NCI-H1105 treated with DMSO at 0.1 percent for 48 hours (cell line): ENCODE measurements at places on chromosomes 2 and 18.

DNA sequence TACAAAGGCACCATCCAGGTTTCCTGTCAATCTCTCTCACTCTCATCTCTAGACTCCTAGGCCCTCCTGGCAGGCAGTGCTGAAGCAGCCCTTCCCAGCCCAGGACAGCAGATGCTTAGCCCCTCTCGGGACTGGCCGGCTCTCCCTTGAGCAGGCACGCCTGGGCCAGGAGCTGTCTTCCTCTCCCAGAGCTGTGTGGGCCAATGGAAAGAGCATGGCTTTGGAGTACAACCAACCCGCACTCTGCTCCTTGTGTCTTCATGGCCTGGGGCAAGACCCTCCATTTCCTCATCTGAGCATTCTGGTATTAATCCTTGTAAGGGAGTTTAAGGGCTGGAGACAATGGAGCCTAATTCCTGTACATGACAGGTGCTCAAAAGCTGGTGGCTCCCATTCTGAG lies 97.2 kb downstream of the CAPN13 start:
- DNase-seq: no peak

- DNase-seq: no peak
Measured at GRCh38 chr18:49162226-49162864, 211.6 kb upstream of the SMAD7 start.

- DNase-seq: peak; percentile 93
Measured at GRCh38 chr2:235230821-235231601, 262.8 kb upstream of the AGAP1 start.

DNA sequence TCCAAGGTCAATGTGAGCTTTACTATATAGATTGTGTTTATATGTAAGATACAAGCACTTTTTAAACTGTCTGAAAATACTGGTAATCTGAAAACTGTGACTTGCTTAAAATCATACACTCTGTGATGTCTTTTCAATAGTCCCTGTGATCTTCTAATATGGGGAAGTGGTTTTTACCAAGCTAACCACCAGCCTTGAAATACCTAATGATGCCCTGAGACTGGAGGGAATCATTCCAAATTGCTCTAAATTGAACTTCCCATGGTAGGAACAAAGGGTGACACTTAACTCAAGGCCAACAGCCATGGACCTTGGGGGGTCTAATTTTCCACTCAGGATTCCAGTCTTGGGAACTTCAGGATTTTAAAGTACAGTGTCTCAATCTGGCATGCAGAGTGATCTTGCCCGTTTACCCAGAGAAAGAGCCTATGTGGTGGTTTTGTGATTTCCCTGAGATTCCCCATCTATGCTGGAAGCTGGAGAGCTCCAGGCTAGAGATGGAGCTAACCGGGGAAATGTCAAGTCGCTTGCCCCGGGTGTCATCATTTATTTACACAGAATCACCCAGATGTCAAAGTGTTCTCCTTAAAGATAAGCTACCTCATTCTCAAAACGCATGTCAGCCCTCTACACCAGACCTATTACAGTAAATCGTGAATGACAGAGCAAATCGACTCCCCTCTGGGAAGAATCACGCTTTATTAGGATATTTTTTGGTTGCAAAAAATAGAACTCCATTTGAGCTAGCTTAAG lies 198.5 kb downstream of the SP3 start:
- DNase-seq: no peak

DNA sequence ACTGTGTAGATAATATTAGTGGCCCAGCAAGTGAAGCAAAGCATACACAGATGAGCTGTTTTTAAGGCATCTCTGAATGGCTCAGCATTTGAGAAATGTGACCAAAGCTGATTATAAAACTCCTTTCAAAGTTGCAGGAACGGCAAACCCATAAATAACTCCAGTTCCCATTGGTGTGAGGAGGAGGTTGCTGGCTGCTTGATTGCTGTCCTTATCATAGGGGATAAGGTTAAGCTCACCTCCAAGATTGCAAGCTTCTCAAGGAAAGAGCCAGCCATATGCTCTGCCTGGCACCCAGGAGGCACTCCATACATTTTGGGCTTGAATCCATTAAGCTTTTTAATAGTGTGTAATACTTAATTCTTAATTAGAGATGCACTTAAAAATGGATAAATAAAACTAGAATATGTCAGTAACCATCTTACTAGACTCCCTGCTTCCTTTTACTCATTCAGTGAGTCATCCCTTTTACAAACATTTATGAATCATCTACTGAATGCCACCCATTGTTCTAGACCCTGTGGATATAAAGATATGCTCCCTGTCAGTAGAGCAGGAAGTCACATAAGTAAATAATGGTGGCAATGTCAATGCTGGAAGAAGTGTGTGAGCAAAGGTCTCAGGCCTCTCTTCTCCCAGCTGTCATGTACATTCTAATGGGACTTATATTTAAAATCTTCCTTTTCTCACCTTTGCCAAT lies 99.3 kb downstream of the SPATS2L start:
- DNase-seq: no peak

DNA sequence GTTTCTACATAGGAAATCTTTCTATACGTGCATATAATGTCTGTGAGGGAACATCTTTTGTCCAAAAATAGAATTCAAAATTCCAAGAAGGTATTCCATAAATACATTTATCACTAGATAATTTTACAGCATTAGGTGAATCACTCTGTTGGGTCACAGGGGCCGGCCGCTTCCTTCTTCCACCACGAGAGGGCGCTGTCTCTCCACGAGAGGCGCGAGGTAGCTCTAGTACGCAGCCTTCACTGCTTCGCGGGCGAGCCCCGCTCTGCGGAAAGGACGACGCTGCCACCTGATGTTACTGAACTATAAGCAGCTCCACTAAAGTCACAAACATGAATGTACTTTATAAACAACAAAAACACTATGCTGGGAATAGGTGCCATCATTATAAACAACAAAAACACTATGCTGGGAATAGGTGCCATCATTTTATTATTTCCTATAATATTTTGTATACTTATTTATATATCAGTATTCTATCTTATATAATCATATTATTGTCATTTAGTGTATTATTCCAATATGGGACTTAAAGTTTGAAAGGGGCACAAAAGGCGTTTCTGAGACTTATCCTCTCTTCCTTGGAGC lies 69.4 kb upstream of the REV1 start:
- peak; percentile 56 for DNase-seq

- no peak for DNase-seq
Measured at GRCh38 chr2:231213931-231214642, 15.7 kb downstream of the ARMC9 start.

- DNase-seq: no peak
Measured at GRCh38 chr2:216758256-216759155, 63.2 kb upstream of the IGFBP5 start.

DNA sequence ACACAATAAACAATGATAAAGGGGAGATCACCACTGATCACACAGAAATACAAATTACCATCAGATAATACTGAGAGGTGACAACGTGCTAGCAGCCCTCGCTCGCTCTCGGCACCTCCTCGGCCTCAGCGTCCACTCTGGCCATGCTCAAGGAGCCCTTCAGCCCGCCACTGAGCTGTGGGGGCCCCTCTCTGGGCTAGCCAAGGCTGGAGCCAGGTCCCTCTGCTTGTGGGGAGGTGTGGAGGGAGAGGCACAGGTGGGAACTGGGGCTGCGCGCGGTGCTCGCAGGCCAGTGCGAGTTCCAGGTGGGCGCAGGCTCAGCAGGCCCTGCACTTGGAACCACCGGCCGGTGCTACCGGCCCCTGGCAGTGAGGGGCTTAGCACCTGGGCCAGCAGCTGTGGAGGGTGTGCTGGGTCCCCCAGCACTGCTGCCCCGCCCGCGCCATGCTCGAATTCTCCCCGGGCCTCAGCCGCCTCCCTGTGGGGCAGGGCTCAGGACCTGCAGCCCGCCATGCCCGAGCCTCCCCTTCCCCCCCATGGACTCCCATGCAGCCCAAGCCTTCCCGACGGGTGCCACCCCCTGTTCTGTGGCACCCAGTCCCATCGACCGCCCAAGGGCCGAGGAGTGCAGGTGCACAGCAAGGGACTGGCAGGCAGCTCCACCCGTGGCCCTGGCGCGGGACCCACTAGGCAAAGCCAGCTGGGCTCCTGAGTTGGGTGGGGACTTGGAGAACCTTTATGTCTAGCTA lies 340.0 kb upstream of the GULP1 start:
- no peak for DNase-seq

- no peak for DNase-seq
Measured at GRCh38 chr2:219766658-219767057, 139.2 kb downstream of the SLC4A3 start.

GRCh38 chr2:118983133-118983532 lies 41.1 kb downstream of the MARCO start:
- no peak for DNase-seq

DNA sequence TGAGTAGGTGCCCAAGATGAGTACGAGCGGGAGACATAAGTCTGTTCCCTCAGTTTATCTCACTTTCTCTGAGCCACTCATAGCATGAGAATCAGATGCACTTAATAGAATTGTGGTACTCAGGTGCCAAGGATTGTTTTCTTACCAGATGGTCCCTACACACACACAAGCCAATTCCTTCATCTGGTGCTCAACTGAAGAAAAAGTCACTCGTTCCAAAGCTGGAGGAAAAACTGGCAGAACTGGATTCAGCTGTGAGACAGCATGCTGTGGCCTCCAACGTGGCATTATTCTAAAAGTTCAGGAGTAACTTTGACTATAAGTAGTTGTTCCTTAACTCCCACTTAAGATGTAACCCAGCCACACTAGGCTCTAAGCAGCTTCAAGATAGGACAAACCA lies 33.4 kb upstream of the ABCA12 start:
- DNase-seq: no peak

GRCh38 chr2:216884347-216884746 lies 24.5 kb upstream of the TNP1 start:
- no peak for DNase-seq

GRCh38 chr2:185436787-185437372 lies 301.7 kb upstream of the FSIP2 start:
- DNase-seq: no peak

GRCh38 chr2:68468801-68469200 lies 1.4 kb downstream of the APLF start:
- DNase-seq: no peak

- no peak for DNase-seq
Measured at GRCh38 chr2:37652199-37652640, 19.2 kb downstream of the CDC42EP3 start.

- no peak for DNase-seq
Measured at GRCh38 chr2:68027959-68028358, 34.8 kb downstream of the C1D start.

GRCh38 chr2:100413571-100413970 lies 3.9 kb downstream of the CHST10 start:
- DNase-seq: no peak

DNA sequence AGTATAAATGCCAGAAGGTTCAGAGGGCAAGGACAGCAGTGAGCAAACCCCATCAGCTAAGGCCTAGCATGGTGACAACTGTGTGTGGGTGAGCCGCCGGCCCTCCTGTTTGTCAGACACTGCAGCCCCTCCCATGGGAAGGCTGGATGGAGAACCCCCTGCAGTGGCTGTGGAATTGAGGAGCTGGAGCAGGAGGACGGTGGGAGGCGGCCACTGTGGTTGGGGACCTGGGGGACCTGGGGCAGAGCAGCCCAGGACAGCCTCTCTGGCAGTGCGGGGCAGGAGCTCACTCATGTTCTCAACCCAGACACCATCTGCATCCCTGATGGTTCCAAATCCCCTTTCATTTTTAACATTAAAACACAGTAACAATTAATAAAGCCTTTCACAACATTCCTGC lies 68.8 kb downstream of the TSHZ1 start:
- DNase-seq: no peak

DNA sequence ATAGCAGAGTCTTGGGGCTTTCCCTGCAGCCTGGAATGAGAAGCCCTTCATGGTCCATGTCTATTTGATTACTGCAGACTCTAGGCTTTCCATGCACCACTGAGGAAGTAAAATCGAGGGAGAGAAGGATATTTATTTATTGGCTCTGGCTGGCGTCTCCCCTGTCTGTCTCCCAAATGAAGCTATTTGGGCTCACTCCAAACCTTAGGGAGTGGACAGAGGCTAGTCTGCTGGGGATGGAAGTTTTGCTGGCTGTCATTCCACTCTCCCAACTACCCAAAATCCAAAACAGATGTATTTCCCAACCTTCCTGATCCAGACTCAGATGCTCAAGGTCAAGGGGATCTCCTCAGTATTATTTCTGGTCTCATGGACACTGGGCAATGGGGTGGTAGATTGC lies 33.7 kb downstream of the TMEM17 start:
- DNase-seq: no peak

GRCh38 chr2:215605214-215605613 lies 169.3 kb upstream of the FN1 start:
- DNase-seq: no peak

DNA sequence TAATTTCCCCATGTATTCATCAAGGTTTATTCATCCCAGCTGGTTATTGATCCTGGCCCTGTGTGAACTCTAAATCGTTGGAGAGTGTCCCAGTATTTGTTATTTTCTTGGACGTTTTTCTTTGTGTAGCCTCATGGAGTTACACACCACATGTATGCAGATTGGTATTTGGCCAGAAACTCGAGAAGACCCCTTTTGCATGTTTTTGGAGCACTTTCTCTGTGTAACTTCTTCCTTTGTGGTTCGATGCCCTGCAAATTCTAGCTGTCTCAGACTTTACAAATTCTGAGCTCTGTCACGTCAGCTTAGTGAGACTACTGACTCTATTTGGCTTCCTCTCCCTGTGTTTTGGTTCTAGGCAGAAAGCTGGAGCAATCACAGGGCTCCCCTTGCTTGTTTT lies 198.7 kb downstream of the MCFD2 start:
- no peak for DNase-seq

DNA sequence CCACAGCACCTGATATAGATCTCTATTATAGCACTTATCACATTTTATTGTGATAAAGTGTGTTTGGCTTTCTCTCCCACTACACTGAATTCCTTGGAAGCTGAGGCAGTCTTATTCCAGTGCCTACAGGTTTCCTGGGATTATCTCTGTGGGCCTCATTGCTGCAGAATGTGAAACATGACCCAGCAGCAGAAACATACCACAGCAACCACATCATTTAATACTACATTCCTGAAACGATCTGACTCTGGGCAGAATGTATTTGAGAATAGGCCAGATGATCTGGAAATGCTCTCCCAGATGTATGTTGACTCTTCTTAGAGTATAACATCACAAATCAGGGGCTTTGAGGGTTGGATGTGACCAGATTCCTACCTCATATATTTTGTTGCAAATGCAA lies 323.5 kb upstream of the TANK start:
- no peak for DNase-seq

DNA sequence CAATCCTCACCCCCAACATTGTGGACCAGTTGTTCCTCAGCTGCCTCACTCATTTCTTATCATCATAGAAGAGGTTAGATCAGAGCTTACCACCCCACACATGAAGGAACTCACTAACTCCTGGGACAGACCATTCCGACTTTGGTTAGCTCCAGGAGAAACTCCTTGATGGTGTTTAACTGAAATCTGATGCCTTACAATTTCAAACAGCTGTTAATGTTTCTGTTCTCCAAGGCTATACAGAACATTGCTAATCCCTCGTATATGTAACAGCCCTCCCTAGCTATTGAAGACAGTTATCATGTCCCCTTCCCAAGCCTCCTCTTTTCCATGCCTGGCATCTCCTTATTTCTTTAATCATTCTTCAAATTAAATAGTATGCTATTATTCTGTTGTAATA lies 14.8 kb downstream of the ERBB4 start:
- no peak for DNase-seq

- no peak for DNase-seq
Measured at GRCh38 chr18:4403836-4404235, 51.3 kb downstream of the DLGAP1 start.

- no peak for DNase-seq
Measured at GRCh38 chr2:217260441-217261115, 400.7 kb upstream of the TNP1 start.
